SK-N-MC (cell line): ENCODE measurements at places on chromosomes 2 and 18.

- DNase-seq: no peak
These were observed 60.7 kb downstream of the CXCR4 start for GRCh38 chr2:136057023-136057801.

- DNase-seq: no peak
These were observed 443.1 kb upstream of the KCNH7 start for GRCh38 chr2:163281717-163282116.

- no peak for DNase-seq
These were observed 106.1 kb downstream of the IRS1 start for GRCh38 chr2:226693521-226693920.

GRCh38 chr2:176531608-176532007, 262.4 kb downstream of the MTX2 start:
- no peak for DNase-seq

DNA sequence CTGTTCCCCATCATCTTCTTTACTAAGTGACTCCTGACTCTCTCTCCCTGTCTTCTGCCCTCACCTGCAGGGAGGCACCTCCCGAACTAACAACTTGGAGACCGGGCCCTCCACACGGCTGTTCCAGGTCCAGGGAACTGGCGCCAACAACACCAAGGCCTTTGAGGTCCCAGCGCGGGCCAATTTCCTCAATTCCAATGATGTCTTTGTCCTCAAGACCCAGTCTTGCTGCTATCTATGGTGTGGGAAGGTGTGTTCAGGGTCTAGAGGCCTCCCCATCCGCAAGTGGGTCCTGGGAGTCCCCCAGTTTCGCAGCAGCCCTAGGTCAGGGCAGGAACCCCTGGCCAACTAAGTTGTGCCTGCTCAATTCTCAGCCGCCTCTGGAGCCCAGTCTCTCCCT, 15.5 kb downstream of the VIL1 start:
- no peak for DNase-seq

GRCh38 chr2:162245781-162246180, 2.5 kb upstream of the FAP start:
- no peak for DNase-seq

- peak; percentile 69 for DNase-seq
These were observed 828.0 kb downstream of the SLC4A3 start for GRCh38 chr2:220455351-220455990.

DNA sequence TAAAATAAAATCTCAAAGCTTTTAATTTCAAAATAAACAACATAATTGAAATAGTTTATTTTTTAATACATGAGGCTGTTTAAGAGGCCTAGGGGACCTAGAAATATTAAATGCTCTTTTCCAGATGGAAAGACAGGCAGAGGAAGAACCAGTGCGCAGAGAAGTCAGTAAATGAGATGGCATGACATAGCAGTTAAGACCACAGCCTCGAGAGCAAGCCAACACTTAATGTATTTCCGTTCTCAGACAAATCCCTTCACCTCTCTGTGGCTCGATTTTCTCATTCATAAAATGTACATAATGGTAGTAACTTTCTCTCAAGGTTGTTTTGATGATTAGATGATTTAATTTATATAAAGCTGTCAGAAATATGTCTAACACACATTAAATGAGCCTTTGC, 405.1 kb upstream of the CWC22 start:
- no peak for DNase-seq

DNA sequence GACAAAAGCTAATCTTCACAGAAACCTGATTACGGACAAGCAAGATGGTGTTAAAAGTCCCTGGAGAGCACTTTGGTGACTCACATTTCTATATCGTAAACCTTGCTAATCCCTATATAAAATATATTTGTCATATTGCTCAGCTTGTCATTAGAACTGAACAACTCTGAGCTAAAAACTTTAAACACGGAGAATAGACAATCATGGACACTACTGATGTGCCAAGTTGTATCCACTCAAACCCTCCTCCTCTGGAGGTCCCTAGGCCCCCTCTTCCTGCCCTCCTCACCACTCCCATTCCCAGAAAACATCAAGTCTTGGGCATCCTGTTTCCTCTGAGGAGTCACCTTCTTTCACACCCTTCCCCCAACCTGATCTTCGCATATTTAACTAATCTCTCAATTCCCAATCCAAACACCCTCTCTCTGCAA, 138.7 kb upstream of the PID1 start:
- DNase-seq: no peak

- no peak for DNase-seq
These were observed 300.6 kb downstream of the AFF3 start for GRCh38 chr2:99841749-99842148.

- DNase-seq: no peak
These were observed 55.2 kb downstream of the METTL4 start for GRCh38 chr18:2515908-2516625.

DNA sequence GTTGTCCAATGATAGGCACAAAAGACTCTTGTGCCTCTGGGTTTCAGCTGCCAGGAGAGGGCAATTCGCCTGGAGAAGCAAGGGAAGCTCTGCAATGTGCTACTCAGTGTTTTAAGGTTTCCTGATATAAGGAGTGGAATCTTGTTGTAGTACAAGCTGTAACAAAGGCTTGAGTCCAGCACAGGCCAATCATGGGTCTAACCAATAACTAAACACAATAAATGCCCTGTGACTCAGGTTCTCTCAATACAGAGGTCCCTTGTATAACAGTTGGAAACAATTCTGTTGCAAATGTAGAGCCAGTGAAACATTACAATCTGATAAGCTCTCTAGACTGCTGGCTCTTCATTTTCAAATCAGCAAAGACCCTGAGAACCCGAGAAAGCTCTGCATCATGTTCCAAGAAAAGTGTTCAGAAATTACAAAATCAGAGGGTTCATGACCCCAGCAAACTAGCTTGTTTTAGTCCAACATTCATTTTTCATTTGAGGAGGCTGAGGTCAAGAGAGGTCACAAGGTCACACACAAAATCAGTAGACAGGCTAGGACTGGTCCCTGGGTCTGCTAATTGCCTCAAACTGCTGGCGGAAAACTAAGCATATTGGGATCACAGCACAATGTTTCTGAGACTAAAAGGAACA, 59.0 kb upstream of the DNMT3A start:
- DNase-seq: no peak

- peak; percentile 3 for DNase-seq
These were observed 56.5 kb downstream of the MTX2 start for GRCh38 chr2:176325732-176326131.

DNA sequence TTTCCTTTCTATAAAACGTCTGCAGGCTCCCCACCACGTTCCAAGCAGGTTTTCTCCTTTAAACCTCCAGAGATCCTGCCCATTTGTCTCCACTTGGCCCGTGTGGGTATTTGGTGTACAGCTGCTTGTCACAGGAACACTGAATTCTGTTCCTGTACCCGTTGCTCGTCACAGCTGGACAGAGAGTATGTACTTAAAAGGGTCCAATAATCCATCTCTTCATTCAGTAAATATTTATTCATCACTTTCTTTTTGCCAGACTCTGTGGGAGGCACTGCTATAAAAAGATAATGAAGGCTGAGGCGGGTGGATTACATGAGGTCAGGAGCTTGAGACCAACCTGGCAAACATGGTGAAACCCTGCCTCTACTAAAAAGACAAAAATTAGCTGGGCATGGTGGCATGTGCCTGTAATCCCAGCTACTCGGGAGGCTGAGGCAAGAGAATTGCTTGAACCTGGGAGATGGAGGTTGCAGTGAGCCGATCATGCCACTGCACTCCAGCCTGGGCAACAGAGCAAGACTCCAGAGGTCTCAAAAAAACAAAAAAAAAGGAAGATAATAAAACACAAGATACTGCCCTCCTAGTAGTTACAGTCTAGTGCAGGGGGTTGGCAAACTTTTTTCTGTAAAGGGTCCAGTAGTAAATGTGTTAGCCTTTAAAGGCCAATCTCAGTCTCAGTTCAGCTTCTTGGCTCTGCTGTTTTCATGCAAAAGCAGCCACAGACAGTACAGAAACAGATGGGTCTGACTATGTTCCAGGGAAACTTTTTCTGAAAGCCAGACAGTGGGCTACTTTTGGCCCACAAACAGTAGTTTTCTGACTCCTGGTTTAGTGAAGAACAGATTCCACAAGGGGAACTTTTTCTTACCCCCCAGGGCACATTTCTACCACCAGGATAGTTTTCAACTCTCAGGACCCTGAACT, 309.9 kb upstream of the RAB12 start:
- DNase-seq: no peak

GRCh38 chr18:78722929-78723710, 256.5 kb upstream of the SALL3 start:
- DNase-seq: no peak

DNA sequence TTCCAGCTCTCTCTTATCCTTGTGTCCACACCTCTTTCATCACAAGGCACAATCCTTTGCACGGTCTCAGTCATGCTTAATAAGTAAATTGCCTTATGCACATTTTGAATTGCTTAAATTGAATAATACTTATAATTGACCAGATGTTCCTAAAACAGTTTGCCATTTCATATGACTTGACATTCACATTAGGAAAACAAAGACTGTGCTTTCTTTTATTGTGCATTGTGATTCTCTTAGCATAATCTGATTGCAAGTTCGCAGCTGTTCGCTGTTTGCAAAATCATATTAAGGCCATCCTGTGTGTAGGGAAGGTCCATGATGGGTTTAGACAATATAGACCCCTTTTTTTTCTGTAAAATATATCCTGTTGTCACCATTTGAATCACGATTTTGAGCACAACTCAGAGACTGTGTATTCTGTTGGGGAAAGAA, 75.6 kb downstream of the RNF144A start:
- DNase-seq: no peak

DNA sequence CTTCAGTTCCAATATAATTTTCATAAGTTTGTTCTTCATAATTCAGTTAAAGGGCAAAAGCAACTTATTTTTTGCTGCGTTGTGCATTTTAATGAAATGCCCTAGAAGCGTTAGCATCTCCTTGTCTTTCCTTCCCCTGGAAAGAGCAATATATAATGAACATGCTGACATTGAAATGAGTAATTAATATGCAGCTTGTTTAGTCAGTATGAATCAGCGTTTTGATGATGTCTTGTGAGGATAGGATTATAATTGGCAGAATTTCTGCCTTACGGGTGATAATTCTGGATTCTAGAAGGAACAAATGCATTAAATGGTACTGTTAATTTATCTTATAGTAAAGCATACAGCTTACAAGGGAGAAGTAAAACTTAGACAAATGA, 152.3 kb upstream of the MMADHC start:
- no peak for DNase-seq

DNA sequence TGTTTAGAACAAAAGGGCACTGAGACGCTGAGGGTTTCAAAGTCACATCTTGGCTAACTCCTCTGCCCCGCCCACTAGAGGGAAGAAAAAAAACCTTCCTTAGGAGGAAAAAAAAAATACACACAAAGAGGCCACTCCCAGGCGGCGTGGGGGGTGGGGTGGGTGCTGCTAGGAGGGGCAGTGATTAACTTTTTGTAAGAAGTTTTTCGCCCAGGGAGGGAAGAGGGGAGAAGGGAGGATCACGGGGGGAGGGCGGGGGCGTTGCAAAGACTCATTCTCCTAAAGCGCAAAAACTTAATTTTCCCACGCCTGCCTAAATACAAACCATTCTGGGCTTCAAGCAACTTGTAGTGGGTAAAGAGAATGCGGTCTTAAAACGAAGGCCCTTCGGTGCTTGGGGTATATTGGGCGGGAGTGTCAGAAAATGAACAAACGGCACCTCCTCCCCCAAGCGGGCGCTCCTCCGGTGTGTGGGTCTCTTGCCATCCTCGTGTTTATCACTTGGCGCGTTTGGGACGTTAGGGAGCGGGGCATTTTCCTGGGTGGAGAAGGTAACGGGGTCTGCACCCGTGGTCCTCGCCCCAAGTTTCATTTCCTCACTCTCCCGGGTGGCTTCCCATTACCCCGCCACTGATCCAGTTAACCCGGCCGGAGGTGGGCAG, 1.7 kb downstream of the CXCR4 start:
- no peak for DNase-seq

DNA sequence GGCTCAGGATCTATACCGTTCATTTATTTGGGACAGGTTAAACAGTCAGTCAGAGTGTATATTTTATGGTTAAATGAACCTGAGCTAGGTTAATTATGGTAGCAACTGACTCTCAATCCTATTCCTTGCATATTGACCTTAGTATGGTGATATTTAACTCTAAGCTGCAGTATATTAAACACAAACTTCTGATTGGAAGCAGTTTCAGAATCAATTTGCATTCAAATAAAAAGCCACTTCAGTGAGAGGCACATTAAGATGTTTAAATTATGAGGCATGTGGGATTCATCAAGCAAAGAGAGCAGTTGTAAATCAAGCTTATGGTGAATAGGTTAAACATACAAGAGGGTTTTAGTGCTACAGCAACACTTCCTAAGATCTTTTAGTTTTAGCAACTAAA, 40.4 kb downstream of the FRZB start:
- peak; percentile 65 for DNase-seq

- DNase-seq: no peak
These were observed 35.3 kb upstream of the SOS1 start for GRCh38 chr2:39156107-39156506.

DNA sequence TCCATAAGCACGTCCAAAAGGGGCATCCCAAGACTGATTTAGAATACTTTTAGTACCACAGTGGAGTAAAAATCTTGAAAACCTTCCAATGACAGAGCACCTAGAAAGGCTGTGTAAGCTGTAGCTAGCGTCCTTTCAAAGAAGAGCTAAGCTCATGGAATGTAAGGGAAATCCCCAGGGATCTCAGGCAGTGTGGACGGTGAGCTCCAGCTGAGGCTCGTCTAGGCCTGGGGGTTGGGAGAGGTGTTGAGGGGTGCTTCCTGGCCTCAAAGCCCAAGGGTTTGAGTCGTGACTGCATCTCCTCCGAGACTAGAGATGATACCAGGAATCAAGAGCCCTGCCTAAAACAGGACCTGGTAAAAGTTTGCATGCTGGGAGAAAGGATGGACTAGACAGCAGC, 7.6 kb downstream of the CTIF start:
- DNase-seq: no peak

DNA sequence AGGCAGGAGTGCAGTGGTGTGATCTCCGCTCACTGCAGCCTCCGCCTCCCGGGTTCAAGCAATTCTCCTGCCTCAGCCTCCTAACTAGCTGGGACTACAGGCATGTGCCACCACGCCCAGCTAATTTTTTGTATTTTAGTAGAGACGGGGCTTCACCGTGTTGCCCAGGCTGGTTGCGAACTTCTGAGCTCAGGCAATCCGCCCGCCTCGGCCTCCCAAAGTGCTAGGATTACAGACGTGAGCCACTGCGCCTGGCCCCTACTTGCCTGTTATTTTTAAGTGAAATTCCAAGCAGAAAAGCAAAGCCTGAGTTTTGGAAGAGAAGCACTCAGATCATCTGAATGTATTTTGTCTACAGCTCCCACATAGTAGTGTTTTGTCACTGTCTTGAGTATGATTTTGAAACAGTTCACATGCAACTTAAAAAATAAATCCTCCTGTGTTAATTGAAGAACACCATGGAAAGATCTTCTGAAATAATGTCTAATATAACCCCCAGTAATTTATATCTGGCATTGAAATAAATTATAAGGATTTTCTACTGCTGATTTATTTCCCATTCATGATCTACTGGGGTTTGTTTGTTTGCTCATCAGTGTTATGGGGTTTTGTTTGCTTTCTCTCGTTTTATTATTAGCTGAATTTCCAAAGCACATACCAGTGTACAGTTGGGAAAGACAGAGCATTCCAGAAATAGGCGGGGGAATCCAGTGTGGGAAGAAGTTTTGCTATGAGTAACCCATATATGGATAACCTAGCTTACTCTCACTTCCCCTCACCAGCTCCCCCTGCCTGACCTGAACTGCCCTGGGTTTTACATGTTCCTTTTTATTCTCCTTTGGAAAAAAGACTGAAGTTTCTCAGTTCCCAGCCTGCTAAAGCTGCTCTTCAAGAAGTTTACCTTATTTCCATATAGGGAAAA, 80.1 kb upstream of the MAP3K20 start:
- no peak for DNase-seq

- DNase-seq: peak; percentile 35
These were observed 154.9 kb downstream of the LNPK start for GRCh38 chr2:175847128-175847527.

- no peak for DNase-seq
These were observed 216.1 kb downstream of the ZNF804A start for GRCh38 chr2:184814421-184814820.
